ENCODE measurements at places on chromosomes 7 and 10. TPM values are rescaled to one million over a fixed set of nuclear protein-coding genes. Genes with fewer than 3 reads are reported as not detected.

CLCN1 gene
- 0.11 TPM for total RNA-seq

NEUROD6 gene
- not detected for total RNA-seq

CLDN4 gene
- total RNA-seq: 0.48 TPM

FGL2 gene
- 0.14 TPM for total RNA-seq

SH2D4B gene
- 0.18 TPM for total RNA-seq

NKX2-3 gene
- not detected for total RNA-seq

NEUROG3 gene
- not detected for total RNA-seq

DYDC2 gene
- not detected for total RNA-seq

TMEM178B gene
- total RNA-seq: 0.39 TPM

GNAI1 gene
- 26.1 TPM for total RNA-seq

GHITM gene
- total RNA-seq: 213 TPM

NSUN6 gene
- 7.3 TPM for total RNA-seq

CDH23 gene
- 0.51 TPM for total RNA-seq

SYNPO2L gene
- 12.1 TPM for total RNA-seq

PLPP4 gene
- total RNA-seq: 0.74 TPM

ACSM6 gene
- not detected for total RNA-seq

HABP2 gene
- total RNA-seq: not detected

WDR86 gene
- total RNA-seq: 71.8 TPM

JCAD gene
- 44.3 TPM for total RNA-seq

LRGUK gene
- total RNA-seq: 0.21 TPM

NOC3L gene
- total RNA-seq: 10.4 TPM

GPR85 gene
- total RNA-seq: 0.32 TPM

ANKRD22 gene
- not detected for total RNA-seq

MAT1A gene
- 5.1 TPM for total RNA-seq

SPDYE2B gene
- not detected for total RNA-seq

GRID2IP gene
- 0.24 TPM for total RNA-seq

GSTO2 gene
- total RNA-seq: 1.7 TPM

LEP gene
- not detected for total RNA-seq
